ENCODE measurements at places on chromosomes 4 and X. TPM values are rescaled to one million over a fixed set of nuclear protein-coding genes. Genes with fewer than 3 reads are reported as not detected.
A peak's percentile ranks its signal among the peaks of the same experiment; 100 is the strongest.

DNA sequence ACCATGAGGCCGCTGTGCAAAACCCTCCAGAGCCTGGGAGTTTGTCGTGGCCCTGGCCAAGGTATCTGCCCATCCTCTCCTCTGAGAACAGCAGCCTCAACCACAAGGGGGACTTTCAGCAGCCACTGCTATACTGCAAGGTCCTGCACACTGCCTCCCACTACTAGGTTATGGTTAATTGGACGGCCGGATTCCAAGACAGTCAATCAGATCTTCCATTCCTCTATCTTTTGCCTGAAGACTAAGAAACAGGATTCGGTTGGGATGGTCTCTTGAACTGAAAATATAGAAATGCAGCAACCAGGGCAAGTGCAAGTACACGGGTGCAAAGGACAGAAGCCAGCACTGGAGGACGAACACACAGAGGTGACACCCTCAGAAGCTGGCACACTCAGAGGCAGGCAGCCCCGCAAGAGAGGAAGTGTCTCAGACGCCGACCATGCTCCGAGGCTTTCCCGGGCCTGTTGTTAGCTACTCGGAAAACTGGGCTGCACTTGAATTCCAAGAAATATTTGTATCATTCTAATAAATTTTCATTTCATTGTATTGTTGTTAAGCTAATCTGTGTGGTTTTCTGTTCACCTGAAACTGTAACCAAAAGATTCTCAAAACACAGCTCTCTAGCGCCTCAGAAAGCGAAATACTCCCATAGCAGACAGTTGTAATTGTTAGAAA, 63.3 kb downstream of the AFAP1 start:
- no peak for DNase-seq

GRCh38 chr4:81523672-81524327, 52.1 kb upstream of the RASGEF1B start:
- no peak for DNase-seq

DNA sequence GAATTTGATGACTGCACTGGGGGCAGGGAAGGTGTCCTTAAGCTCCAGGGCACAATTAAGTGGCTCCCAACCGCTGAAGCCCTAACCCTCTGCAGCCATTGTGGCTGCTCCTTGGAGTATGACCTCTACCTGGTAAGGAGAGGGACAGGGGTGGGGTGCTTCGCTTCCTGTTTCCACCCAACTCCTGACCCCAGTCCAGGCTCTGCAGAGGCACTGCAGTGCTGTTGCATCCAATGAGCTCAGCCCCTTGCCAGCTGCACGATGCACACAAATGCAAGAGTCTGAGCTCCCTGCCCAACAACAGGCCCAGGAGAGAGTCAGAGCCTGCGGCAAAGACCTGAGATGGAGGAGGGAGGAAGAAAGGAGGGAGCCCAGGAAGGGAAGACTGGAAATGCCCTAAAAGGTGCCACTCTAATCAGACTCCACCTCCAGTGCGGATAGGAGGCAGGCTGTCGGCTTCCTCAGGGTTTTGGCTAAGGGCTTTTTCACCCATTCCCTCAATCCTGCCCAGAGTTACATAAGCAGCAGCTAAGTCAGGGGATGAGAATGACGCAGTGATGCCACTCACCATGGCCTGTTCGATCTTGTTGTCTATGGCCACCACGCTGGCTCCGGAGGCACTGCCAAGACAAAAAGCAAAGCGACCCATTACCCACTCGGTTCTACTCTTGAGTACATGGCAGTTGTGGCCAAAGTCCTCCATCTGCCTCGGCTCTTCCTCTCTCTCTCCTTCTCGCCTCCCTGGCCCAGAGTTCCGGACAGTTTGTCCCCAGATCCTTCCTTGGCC, 60.1 kb downstream of the TSC22D3 start:
- DNase-seq: no peak

- no peak for DNase-seq
Observed at GRCh38 chr4:38192516-38192915, 232.3 kb downstream of the PTTG2 start.

DNA sequence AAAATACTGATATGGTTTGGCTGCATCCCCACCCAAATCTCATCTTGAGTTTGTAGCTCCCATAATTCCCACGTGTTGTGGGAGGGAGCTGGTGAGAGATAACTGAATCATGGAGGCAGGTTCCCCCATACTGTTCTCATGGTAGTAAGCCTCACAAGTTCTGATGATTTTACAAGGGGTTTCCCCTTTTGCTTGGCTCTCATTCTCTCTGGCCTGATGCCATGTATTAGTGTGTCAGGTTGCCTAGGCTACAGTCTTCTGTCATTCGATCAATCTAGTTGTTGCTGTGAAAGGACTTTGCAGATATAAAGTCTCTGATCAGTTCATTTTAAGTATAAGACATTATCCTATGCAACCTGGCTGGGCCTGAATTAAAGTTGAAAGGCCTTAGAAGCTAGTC, 209.3 kb upstream of the MAOA start:
- no peak for DNase-seq

DNA sequence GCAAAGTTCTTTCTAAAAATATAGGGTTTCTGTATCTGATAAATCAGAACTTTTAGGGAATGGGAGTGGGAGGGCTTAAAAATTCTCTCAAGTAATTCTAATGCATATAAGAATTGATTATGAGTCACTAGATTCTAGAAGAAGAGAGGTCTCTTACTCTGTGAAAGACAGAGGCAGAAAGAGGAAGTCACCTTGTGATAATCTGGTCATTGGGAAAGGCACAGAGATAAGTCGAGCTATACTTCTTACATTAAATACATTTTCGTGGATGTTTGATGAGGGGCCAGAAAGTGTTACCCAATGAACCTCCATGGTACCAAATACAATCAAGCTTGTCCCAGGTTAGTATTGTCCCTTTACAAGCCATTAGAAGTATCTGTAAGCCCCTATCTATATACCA, 134.4 kb downstream of the MAD2L1 start:
- DNase-seq: no peak

Gene NAA11
- total RNA-seq: not detected

Gene ERAS
- total RNA-seq: not detected

GRCh38 chr4:123102897-123103471, 180.6 kb upstream of the NUDT6 start:
- DNase-seq: no peak

DNA sequence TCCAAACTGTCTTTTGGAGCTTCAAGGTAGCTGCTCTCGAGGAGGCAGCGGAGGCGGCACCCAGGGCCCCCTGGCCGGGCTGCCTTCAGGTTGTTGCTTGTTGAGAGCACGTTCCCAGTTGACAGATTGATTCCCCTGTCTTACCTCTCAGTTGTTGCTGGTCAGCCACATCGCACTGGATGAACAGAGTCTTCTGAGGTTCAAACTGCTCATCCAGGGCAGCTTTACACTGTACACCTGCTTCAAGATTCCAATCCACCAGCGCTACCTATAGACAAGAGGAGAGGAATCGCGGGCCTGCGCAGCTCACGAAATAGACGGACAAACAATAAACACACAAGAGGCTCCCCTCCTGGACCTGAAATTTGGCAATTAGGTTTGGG, 497 bp downstream of the HPGD start:
- DNase-seq: peak; percentile 1

- DNase-seq: no peak
Observed at GRCh38 chr4:174255786-174256185, 27.7 kb downstream of the FBXO8 start.

Gene FRAS1
- total RNA-seq: not detected

DNA sequence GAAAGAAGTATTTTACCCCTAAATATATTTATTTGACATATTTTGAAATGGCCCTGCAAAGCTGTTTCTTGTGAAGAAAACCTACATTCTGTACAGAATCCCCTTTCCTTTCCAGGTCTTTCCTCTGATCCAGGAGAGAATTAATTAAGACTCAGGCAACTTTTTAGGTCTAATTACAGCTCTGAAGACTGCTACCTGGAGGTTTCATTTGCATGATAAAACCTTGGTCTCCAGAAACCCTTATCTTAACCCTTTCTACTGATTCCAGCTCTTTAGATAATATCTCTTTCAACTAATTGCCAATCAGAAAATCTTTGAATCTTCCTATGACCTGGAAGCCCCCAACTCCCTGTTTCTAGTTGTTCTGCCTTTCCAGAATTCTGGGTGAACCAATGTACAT, 224.0 kb downstream of the FAM47A start:
- no peak for DNase-seq

- no peak for DNase-seq
Observed at GRCh38 chr4:6727943-6728250, 11.9 kb downstream of the BLOC1S4 start.

Gene ZNF711
- total RNA-seq: 0.23 TPM

Gene HEPH
- not detected for total RNA-seq

DNA sequence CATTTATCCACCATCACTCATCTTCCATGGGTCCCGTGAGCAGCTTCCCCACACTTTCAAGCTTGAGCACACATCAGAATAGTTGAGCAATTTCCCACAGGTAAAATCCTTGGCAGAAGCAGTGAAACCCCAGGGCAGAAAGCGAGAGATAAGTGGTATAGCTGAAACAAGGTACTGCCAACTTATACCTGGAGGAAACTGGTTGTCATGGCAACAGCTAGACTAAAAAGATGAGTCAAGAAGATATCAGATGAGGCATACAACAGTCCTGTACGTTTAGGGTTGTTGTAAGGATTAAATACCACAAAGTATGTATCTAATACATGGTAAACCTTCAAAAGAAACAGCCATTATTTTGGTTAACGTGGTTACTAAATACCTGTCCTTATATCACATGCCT, 66.9 kb upstream of the PHOX2B start:
- no peak for DNase-seq

Gene ETDA
- not detected for total RNA-seq

Gene F8A3
- total RNA-seq: 27.1 TPM

DNA sequence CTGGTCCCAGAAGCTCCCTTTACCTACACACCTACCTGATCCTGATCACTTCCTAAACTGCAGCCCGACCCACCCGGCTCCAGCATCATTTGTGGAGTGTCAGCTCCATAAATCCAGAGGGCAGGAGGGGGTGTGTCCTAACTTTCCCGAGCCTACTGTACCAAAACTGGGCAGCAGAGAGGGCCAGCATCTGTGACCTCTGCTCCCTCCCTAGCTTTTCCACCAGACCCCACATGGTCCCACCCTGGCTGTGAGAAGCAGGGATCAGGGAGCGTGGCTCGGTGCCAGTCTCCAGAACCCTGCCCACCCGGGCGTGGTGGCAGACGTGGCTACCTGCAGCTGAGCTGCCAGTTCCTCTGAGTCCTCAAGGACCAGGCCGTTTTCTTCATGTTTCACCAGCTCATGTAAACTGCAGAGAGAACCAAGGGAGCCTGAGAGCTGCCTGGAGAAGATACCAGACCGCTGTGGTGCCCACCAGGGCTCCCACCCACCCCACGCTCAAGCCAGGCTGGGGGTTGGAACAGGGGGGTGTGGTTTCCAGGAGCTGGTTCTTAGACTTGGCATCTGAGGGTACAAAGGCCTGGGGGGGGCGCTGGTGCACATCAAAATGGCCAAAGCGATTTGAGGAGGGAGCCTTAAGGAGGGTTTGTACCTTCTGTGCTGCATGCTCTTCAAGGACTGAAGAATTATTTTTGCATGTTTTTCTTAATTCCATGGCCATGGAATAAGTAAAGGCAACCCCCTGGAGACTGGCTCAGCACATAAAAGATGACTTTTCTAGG, 76.7 kb upstream of the DRD5 start:
- DNase-seq: no peak

DNA sequence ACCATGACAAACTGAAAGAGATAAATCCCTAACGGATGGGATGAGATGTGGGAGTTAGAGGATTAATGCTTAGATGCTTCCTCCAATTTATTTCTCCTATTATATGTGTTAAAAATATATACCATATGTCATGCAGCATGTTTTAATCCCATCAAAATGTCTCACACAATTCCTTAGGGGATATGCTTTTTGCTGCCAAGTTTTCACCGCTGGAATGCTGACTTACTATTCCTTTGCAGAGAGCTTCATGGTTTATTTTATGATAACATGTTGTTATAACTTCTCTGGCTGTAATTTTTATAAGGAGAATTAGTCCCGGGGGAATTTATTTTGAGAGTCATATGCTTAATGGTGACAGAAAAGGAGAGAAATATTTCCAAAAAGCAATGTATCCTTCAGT, 670.3 kb downstream of the IL1RAPL1 start:
- no peak for DNase-seq

Gene EDNRA
- total RNA-seq: not detected

DNA sequence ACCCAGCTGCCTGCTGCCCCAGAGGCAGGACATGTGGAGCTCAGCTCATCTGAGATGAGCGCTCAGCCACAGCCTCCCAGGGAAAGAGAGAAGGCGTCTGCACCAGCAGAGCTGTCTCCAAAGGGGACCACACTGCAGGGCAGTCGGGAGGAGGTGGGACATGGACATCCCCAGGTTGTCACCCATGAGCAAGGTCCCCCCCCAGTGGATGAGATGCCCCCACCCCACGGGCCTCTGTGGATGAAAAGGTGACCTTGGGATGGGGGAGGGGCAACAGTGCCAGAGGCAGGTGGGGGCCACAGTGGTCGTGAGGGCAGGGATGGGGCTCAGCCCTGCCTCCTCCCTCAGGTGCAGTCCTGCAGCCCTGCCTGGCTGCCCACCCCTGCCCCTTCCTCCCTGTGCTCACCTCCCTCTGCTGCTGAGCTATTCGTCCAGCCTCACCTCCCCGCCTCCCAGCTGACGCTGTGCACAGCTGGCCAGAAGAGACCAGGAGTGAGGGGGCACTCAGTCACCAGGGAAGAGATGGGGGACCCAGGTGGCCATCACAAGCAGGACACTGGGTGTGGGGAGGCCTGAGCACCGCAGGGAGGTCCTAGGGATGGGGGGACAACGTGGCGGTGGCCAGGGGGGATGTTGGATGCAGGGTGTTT, 9.3 kb downstream of the NKX1-1 start:
- no peak for DNase-seq

- no peak for DNase-seq
Observed at GRCh38 chr4:161721947-161722346, 441.9 kb downstream of the FSTL5 start.

All from activated T-helper 1 cell treated with anti-CD3 and anti-CD28 coated beads, Interleukin-12 subunit alpha, Interleukin-12 subunit beta, Interleukin-2, Interleukin-4 antibody, amounts not matched to agents 30 ng/mL and 10 ng/mL and 1 ng/mL, durations not matched to agents 14 hours and 24 hours and 36 hours (primary cell).